ENCODE measurements at places on chromosomes 1 and 21.
A peak's percentile ranks its signal among the peaks of the same experiment; 100 is the strongest.

GRCh38 chr21:31358158-31358557 lies 14.1 kb upstream of the TIAM1 start:
- DNase-seq: no peak

DNA sequence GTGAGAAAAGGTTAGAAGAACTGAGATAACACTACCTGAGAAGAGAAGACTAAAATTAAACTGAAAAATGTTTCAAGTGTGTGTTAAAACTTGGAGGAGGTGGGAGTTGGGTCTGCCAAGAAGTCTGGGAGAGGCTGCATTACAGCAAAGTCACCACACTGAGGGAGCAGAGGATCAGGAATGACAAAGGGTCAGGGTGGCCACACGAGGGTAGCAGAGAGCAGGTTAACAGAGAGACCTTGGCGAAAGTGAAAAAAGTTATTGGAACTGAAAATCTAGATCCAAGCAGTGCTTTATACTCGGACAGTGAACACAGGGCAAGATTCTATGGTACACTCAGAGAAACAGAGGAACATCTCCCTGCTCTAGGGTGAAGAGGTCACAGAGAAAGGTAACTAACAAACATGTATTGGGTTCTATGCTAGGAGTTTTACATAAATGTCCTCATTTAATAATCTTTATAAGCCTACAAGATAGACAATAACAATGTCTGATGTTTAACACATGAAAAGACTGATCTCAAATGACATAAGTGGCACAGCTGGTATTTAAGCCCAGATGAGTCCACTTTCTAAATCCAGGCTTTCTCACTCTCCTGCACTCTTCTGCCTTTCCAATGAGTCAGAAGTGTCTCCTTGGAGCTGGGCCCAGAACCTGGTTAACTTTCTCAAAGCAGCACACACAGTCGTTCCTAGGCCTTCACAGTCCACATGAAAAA lies 10.3 kb upstream of the CADM3 start:
- peak; percentile 85 for DNase-seq

DNA sequence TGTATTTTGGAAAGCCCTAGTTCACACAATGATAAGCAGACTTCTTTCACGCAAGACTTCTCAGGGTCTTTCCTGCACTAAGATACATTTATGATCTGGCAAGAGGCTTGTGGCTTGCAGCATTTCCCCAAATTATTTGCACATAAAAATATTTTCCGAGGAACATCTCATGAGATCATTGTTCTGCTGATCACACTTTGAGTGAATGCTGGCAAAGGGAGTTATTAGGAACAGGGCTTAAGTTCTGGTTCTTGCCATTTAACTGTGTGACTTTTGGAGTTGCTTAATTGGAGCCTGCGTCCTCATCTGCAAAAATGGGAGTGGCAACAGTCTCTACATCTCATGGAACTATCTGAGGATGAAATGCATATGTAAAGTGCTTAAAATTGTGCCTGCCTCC lies 50.2 kb downstream of the GADD45A start:
- DNase-seq: no peak

- peak; percentile 33 for DNase-seq
Measured at GRCh38 chr1:114558544-114558943, 22.9 kb downstream of the BCAS2 start.

GRCh38 chr1:57167997-57168396 lies 202.2 kb upstream of the C8B start:
- no peak for DNase-seq

DNA sequence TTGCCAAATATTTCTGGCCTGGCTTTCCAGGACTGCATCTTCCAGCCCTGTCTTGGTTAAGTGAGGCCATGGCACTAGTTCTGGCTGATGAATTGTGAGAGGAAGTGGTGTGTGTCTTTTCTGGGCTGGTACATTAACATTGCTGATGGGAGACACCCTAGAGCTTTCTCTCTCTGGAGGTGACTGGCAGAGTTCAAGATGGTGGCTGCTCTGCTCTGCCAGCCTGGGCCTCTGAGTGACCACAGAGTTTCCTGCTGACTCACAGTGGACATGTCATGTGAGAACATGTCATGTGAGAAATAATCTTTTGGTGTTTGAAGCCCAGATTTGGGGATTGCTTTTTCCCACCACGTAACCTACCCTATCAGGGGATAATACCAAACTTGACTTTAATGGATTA lies 218.0 kb upstream of the KIAA0040 start:
- DNase-seq: no peak

DNA sequence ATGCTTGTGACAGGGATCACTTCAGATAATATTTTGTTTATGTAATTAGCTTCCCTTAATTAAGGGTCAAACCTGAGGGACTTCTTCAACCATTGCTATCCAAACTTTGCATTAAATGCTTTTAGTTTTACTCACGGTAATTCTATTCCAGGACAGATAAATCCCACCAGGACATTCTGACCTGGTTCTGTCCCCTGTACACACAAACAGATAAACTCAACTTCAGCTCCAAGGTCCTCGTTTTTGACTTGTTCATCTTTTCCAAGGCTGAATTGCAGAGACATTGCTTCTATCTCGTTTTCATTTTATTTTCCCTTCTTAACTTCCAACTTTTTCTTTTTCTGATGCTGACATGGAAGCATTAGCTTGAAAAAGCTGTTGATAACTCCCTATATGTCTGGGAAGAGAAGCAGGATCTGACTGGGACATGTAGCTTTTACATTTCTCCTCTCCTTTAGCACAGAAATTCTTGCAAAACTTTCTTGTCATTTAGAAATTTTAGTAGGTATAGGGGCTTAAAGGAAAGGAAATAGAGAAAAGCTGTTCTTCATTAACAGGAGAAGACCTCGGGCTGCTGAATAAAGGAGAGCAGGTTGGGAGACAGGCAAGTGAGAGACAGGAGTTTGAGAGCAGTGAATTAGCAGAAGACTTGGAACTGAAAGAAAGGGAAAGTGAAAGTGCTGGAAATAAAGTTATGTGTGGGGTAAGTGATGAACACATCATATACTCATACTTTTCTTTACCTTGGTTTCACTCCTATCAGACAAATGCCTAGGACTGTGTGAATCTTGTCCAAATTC lies 231.7 kb upstream of the B3GALT2 start:
- DNase-seq: peak; percentile 18

DNA sequence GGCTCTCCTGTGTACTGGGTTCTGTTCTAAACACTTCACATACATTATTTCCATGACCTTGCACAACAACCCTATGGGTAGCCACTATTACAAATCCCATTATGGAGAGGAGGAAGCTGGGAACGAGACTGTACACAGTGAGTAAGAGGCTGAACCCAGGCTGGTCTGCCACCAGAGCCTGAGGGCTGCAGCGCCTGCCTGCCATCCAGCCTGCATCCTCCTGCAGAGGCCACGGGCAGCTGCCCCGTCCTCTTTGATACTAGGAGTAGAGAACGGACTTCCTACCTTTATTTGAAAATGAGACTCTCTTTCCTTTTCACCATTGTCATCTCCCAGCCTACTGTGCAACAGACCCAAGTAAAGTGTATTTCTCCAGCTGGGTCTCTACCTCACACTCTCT lies 370.0 kb downstream of the HHAT start:
- DNase-seq: no peak

DNA sequence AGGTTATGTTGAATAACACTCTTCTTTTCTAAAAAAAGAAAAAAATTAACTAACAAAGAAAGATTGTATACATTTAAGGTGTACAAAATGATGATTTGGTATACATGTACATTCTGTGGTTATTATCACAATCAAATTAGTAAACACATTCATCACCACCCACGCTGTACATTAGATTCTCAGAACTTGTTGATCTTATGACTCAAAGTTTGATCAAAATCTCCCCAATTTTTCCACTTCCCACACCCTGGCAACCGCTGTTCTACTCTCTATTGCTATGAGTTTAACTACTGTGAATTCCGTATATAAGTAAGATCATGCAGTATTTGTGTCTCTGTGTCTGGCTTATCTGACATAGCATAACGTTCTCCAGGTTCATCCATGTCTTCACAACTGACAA lies 469.5 kb upstream of the CHRM3 start:
- no peak for DNase-seq

DNA sequence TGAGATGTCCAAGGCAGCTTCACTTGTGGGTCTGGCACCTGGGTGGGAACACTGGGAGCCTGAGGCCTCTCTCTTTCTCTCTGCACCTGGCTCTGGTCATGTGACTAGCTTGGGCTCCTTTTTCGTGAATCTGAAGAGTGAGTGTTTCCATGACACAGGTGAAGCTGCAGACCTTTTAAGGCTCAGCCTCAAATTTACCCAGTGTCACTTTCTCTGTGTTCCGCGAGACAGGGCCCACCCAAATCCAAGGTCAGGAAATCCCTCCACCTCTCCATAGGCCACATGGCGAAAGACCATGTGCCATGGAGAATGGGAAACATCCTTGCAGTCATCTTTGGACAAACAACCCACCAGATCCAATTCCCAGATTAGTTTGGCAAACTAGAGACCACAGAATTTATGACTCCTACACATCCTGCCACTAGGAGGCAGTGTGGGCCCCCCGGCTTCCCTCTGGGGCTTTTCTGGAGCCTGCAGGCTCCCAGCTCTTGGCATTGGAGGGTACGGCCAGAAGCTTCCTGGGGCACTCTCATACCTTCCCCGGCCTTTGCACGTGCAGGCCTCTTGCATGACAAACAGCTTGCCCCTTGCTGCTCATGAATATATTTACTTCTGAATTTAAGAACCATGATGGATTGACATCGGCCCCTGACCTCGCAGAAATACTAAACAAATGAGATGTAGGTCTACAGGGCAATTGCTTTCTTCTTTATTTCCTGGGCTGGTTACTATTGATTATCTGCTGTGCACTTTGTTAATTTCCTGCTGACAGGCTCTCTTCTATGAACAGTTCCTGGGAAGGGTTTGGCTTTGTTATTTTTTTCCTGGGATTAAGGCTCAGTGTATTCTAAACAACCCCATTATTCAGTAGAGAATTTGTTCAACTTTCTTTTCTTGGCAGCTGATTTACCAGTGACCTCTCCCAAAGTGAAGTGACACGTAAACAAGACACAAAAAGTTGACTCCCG lies 180.7 kb downstream of the KAZN start:
- DNase-seq: no peak

DNA sequence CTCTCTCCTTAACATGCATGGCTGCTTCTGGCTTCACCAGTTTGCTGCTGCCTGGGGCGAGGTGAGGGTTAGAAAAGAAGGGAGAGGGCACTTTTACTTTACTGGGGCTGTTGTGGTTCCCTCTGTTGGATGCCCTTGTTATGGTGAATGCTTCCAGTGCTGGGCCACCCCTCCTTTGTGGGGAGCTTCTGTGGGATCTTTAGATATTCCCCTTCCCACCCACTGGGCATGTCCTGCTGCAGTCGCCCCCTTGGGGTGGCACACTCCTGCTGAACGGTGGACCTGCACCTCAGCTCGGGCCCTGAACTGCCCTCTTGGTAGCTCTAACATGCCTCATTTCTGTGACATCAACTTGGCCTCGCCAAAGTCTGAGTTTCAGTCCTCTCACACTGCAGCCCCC lies 6.0 kb downstream of the TNN start:
- no peak for DNase-seq

DNA sequence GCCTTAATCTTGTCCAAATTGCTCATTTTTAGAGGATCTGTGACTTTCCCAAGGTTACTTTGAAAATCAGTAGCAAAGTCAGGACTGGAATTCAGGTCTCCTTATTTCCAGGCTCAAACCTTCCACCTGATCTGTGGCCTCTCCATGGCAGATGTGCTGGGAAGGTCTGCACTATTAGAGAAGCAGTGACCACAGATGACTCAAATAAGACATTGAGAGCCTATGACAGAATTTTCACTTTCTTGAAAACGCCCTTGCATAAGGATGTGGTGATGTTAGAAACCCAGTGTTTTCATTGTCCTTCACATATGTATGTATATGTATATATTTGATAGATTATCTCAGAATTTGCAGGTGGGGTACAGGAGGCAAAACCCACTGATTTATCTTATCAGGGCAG lies 45.3 kb downstream of the TTC39A start:
- DNase-seq: no peak

GRCh38 chr1:172976222-172977041 lies 74.3 kb downstream of the TNFSF18 start:
- peak; percentile 81 for DNase-seq

- DNase-seq: no peak
Measured at GRCh38 chr1:23593042-23593521, 33.8 kb upstream of the ID3 start.

- no peak for DNase-seq
Measured at GRCh38 chr1:24928689-24929397, 1.2 kb downstream of the RUNX3 start.

DNA sequence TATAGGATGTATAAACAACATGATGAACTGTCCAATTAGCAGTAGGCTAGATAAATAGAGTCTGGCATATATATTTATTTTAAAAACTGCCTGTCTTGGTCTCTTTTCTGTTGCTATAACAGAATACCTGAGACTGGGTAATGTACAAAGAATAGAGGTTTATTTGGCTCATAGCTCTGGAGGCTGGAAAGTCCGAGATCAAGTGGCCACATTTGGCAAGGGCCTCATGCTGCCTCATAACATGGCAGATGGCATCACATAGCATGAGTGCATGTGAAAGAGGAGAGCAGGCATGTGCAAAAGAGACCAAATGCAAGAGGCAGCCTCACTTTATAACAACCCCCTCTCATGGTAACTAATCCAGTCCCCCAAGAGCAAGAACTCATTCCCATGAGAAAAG lies 6.0 kb downstream of the STYXL2 start:
- no peak for DNase-seq

GRCh38 chr1:24047110-24047477 lies 64.8 kb downstream of the MYOM3 start:
- peak; percentile 33 for DNase-seq

GRCh38 chr1:29706936-29707335 lies 470.6 kb downstream of the PTPRU start:
- DNase-seq: no peak

DNA sequence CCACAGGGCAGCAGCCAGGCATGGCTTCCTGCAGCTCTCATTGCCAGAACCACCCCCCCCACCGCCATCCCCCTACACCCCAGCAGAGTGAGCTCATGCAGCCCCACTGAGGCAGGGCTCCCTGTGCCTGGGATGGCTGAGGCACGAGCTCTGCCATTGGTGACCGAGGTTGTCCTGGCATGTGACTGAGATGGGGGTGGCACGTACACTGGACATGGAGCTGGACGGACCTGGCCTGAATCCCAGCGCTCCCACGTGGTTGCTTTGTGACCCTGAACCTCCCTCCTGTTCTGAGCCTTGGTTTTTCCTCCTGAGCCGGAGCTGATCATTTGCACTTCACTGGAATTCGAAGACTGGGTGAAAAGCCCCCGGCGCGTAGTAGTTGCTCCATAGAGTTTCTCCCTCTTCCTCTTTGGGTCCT lies 28.3 kb downstream of the ALPL start:
- DNase-seq: no peak

DNA sequence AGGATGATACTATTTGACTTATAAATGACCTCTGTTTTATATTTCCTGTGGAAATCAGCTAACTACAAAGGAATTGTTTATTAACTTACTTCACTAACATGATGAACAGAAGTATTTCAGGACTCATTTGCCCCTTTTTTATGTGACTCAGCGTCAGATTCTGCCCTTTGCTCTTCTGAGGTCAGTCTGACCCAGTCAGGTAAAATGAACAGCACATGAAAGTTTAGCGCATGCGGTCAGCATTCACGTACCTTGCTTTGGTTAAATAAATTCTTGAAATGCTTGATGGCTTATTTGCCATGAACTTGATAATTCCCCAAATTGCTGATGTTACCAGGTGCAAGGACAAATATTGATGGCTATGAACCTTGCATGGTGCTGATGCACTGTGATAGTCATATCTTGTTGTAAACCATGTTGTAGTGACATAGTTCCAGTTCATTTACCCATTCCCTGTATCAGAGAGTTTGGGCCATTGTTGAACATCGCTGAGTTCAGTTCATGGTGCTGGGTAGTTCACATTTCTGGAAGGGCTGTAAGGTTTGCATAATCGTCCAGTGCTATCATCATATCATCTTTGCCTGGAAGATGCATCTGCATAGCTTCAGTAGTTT lies 133.4 kb downstream of the NFIA start:
- DNase-seq: no peak

All from LoVo (cell line).